ENCODE measurements at places on chromosomes 16 and 17.

- DNase-seq: no peak
Observed at GRCh38 chr16:87131996-87132345, 185.2 kb downstream of the C16orf95 start.

- no peak for DNase-seq
Observed at GRCh38 chr17:33234930-33235685, 58.0 kb downstream of the ASIC2 start.

- no peak for DNase-seq
Observed at GRCh38 chr16:71645450-71645849, 19.5 kb downstream of the MARVELD3 start.

GRCh38 chr17:52134641-52135040 lies 23.9 kb downstream of the CA10 start:
- no peak for DNase-seq

- DNase-seq: no peak
Observed at GRCh38 chr17:36627101-36627500, 25.7 kb downstream of the MRM1 start.

- DNase-seq: no peak
Observed at GRCh38 chr16:21613361-21613760, 14.0 kb downstream of the METTL9 start.

Measured in naive thymus-derived CD8-positive, alpha-beta T cell (primary cell).